Activated CD4-positive, alpha-beta T cell treated with anti-CD3 and anti-CD28 coated beads for 4 hours (primary cell): ENCODE measurements at places on chromosomes 12 and 14.

DNA sequence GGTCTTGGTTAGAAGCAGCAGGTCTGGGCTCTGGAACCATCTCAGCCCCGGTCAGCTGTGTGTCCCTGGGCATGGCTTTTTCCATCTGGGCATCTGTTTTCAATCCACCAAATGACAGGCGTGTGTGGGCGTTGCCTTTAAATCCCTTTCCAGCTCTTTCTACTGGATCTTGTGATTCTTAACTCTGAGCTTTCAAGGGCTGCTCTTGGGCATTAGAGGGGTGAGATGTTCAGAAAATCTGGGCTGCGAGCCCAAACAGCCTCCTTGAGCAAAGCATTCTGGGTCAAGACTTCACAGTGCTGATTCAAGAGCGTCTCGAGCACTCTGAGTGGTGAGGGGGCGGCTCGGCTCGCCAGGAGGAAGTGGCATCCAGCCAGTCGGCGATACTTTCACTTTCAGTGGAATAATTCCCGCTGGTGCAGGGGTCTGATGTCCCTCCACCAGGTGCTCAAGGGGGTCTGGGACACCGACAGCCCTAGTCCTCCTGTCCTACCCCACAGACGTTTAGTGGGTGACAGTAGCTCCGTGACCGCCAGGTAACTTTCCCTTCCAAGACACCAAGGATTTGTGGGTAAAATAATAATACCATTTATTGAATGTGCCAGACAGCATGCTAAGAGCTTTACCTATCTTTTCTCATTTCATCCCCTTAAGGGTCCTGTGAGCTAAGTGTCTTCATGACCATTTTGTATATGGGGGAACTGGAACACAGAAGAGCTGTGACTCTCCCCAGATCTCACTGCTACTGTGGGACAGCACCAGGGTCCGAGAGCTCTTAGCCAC lies 114.0 kb downstream of the PLXNC1 start:
- DNase-seq, result peak; percentile 80

- peak; percentile 57 for DNase-seq
Measured at GRCh38 chr12:12439636-12440035, 82.8 kb downstream of the BORCS5 start.

DNA sequence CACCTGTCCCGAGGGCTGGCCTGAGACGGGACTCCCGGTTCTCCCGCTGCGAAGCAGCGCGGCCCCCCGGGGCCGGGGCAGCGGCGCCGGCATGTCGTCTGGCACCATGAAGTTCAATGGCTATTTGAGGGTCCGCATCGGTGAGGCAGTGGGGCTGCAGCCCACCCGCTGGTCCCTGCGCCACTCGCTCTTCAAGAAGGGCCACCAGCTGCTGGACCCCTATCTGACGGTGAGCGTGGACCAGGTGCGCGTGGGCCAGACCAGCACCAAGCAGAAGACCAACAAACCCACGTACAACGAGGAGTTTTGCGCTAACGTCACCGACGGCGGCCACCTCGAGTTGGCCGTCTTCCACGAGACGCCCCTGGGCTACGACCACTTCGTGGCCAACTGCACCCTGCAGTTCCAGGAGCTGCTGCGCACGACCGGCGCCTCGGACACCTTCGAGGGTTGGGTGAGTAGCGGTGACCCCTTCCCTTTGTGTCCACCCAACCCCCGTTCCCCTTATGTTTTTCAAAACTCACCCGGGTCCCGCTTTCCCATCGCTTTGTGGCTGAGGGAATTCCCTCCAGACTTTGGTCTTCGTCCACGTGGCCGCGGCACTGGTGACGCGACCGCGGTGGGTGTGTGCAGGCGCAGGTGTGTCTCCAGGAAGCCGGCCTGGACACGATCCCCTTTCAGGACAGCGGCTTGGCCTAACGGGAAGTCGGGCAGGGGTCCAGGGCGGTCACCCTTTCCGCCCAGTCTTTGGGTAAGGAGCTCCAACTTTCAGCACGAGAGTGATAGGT lies 826 bp downstream of the PRKCH start:
- peak; percentile 42 for DNase-seq

DNA sequence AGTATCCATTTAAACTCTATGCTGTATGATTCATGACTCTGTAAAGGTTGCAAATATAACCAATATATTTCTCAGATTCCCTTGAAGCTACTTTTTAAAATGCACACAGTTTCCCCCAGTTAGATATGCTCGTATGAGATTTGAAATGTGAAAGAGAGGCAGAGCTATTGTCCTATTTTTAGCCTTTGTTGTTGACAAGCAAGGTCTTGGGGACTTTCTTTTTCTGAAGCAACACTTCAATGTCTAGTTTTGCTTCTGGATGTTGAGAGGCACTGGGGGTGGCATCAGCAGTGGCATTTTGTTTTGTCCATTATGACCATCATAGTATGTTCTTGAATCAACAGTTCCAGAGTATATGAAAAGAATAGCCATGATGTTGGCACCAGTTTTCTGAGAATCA lies 63.4 kb downstream of the ASCL1 start:
- no peak for DNase-seq

DNA sequence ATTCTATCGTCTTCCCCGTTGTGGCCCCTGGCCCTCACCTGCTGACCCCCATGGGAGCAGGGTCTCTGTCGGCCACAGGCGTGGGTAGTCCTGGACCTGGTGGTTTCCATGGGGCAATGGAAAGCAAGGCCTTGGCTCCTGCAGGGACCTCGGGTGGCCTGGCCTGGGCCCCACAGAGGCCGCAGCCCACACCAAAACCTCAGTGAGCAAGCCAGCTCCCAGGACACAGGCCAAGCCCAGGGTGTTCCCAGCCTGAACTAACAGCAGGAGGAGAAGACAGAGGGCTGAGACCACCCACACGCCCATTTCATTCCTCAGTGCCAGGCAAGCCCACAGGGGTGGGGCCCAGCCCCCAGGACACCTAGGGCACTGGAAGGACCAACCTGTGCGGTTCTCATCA lies 16.9 kb downstream of the ABCB9 start:
- DNase-seq, result no peak

DNA sequence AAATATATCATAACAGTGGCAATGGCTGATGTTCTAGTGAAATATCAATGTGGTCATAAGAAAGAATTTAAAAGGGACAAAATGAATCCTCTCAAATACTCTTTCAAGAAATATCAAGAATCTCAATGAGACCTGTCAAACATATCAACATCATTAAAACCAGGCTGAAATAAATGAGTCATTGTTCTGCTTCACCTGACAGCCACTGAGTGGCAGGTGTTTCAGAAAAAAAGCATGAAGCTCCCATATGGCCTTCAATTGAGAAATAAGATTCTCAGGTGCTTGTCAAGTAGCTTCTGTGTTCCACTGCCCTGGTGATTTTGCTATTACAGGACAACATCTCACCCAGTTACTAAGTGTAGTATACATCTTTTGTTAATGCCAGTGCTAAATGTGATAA lies 21.5 kb downstream of the ANAPC5 start:
- no peak for DNase-seq

DNA sequence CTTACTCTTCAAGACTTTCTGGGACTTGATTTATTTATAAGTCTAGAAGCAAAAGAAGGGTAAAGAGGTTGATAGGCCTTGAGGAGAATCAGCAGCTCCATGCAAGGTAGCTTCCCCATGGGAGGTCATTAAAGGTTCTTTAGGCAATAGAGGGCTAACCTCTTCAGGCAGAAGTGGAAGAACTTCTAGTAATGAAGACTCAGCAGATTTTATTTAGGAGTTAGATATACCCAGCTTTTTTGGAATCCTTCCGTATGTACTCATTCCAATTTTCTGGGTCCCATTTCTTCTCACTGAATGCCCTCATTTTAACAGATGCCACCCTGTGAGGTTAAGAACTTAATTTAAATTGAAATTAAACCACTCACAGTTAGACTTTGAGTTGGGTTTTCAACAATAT lies 565.6 kb downstream of the LRFN5 start:
- no peak for DNase-seq

- no peak for DNase-seq
Measured at GRCh38 chr12:116406529-116406928, 129.0 kb upstream of the MED13L start.

GRCh38 chr14:94599656-94600004 lies 12.6 kb upstream of the SERPINA3 start:
- DNase-seq, result no peak

DNA sequence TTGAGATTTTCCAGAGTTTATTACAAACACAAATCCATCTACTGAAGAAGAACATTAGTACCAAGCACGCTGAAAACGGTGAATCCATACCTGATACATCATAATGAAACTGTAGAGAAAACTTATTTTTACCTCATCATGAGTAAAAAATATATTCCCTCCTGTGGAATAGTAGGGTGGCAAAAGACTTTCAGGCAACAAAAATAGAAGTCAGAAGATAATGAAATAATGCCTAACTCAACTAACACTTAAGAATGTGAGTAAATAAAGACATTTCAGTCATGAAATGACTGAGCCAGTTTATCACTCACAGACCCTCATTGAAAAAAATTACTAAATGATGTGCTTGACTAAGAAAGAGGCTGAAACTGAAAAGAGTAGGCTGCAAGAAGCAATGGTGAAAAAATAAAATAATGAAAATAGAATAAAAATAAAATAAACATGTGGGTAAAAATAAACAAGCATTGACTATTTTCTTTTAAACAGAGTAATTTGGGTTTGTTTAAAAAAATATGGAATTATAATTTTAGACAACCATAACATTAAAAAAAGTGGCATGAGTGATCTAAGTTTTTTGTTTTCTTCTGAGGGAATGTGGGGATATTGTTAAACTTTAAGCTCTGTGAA lies 148.6 kb downstream of the ASCL1 start:
- DNase-seq, result no peak

- DNase-seq, result peak; percentile 61
Measured at GRCh38 chr12:96177013-96177412, 17.2 kb upstream of the ELK3 start.

DNA sequence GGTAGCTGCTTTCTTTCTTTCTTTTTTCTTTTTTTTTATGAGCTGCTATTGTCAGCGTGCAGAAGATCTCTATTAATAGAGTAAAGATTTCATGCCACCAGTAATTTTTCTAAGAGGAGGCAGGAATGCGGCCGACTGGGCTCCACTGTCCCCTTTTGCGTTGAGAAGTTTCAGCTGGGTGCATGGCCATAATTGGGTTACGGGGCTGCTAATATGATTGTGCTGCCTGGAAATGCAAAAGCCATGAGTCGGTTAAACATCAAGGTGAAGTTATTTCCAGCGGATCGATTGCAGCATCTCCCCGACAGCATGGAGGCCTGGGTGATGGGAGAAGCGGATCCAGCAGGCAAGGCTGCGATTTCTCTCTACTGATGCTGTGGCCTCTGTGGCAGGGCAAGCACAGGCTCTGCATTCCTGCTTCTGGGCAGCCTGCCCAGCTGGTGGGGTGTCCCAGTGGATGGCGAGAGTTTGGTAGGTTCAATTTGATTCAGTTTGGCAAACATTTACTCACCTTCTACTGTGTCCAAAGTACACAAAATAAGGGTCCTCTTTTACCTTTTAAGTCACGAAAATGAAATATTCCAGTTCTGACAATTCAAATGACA lies 54.4 kb upstream of the PRMT8 start:
- DNase-seq, result no peak

DNA sequence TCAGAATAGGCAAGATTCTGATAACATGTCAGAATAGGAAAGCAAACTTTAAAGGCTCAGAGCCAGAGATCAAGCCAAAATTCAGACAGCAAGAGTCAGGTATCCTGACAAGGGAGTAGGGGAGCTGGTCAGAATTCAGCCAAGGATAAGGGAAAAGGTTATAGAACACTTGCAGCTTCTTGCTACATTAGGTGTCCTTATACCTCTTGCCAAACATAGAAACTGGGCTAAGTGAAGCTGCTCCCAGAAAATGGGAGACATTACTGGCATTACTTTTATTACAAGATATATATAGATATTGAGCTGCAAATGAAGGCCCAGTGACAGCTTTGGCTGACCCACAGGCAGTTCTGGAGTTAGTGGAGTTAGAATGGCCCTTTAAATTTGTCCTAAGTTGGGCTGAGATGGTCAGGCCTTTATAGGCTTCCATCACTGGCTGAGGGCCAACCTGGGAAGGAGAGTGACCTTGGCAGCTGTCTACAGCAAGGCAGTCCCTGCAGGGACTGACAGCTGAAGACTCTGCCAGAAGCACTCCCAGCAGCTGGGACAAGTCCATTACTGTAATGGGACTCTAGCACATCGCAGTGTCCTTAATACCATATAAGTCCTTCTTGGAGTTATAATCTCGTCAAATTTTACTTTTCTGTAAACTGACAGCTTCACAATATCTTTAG lies 83.0 kb downstream of the LRRC9 start:
- no peak for DNase-seq

DNA sequence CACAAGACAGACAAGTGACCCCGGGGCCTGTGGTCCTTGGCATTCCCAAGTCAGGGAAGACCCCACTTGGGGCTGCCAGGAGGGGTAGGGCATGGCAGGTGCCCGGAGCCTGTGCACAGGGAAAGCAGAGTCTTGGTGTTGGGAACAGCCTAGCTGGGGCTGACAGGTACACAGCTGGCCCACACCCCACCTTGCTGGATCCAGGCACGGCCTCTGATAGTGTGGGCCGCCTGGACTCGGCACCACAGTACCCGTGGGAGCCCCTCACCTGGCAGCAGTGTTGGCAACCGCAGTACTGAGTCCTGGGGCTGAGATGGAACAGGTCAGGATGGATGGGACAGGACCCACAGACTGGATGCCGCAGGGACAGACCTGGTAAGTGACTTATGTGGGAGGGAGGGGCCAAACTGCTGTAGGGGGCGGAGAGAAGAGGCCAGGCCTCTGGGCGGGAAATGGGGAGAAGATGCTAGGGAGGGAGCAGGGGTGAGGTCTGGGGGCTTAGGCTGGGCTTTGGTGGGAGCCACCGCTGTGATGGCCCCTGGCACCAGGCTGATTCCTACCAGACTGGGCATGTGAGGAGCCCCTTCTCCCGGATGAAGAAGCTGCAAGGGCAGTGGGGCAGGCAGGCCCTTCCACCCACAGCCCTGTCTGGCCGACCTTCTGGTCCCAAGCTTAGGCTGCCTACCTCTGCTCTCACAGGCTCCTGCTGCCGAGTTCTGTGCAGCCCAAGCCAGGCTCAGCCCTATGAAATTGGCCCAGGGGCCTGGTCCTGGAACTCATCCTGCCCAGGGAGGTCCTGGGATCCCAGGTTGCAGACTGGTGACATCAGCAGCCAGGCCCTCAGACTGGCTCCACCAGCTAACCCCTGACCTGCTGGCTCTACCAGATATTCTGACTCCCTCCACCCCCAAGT lies at the start of gene TGM1:
TGM1 (minus strand) TSS at position 357 of the 913 bp plus-strand sequence. CDS start 825 bp downstream, outside the sequence.
- no peak for DNase-seq

DNA sequence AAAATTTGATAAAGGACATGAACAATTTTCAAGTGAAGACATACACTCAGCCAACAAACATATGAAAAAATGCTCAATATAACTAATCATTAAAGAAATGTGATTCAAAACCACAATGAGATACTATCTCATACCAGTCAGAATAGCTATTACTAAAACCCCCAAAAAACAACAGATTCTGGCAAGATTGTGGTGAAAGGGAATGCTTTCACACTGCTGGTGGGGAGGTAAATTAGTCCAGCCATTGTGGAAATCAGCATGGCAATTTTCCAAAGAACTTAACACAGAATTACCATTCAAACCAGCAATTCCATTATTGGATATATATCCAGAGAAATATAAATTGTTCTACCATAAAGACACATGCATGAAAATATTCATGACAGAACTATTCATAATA lies 18.7 kb upstream of the TAS2R14 start:
- no peak for DNase-seq
